ENCODE measurements at places on chromosomes 13 and 19.

- DNase-seq: no peak
Measured at GRCh38 chr19:7545300-7545699, 9.8 kb downstream of the PNPLA6 start.

DNA sequence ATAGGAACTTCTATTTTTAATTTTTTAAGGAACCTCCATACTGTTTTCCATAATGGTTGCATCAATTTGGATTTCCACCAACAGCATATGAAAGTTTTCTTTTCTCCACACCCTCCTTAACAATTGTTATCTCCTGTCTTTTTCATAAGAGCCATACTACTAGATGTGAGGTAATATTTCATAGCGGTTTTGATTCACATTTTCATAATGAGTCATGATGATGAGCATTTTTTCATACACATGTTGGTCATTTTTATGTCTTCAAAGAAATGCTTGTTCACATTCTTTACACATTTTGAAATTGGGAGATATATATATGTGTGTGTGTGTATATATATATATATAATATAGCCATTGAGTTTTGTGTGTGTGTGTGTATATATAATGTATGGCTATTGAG is 420.3 kb upstream of the PCDH9 start:
- no peak for DNase-seq

DNA sequence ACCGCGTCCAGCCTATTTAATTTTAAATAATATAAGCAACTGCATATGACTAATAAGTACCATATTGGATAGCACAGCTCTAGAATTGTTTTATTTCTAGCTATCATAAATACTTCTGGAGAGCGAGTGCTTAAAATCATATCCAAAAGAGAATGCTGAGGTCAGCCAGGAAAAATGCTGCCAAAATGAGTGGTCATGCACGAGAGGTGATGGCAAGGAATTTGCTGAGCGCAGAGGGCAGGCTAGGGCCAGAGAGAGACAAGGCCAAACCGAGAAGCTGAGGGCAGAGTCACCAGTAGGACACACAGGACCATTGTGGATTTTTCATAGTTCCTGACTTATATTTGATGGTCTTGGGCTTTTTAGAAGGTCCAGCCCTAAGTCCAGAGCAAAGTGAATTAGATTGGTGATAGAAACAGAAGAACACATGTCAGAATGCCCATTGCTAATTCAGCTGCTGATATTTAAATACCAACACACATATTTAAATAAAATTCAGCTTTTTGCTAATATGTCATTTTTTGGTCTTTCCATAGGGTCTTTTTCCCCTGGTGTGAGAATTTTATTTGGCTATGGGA is 33.6 kb upstream of the UBL3 start:
- DNase-seq: no peak

GRCh38 chr13:49690133-49690994 is 922 bp downstream of the EBPL start:
- DNase-seq: peak; percentile 32

Measured in ACHN (cell line).